ENCODE measurements at places on chromosomes 7 and 10.

- DNase-seq: no peak
Observed at GRCh38 chr7:55570218-55570873, 2.0 kb downstream of the VOPP1 start.

GRCh38 chr7:104795616-104796398, 218.2 kb upstream of the KMT2E start:
- DNase-seq: no peak

DNA sequence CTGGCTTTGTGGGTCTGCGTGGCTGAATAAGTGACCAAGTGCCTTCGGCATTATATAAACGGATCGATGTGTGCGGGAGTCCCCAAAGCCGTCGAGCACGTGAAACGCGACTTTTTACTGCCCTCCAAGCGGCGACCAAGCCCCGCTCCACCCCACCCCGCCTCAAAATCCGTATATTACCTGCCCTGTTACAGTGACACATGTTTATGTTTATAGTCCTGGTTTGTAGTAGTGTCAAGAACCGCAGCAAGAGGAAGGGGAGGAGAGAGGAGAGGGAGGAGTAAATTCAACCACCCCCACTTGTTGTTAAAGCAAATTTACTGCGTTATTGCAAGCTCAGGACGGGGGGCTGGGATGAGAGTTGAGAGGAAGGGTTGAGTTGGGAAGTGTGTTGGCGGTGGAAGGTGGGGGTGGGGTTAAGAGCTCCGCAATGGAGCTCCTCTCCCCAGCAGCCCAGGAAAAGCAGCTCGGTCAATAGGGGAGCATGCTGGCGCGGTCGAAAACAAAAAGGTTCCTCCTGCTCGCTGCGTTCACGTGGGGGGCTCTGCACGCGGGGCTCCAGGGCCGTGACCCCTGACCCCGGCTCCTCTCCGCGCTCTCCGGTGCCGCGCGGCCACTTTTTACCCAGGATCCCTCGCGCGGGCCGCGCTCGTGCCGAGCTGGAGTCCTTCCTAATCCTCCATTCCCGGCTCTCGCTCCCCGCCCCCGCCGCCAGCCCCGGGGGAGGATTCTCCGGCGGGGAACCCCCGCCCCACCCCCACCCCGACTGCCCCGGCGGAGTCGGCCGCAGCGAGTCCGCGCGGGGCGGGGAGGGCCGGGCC, at the start of gene SKIDA1:
SKIDA1 (minus strand) TSS at position 316 of the 821 bp plus-strand sequence. CDS start 7,860 bp downstream, outside the sequence.
- DNase-seq: peak; percentile 60

DNA sequence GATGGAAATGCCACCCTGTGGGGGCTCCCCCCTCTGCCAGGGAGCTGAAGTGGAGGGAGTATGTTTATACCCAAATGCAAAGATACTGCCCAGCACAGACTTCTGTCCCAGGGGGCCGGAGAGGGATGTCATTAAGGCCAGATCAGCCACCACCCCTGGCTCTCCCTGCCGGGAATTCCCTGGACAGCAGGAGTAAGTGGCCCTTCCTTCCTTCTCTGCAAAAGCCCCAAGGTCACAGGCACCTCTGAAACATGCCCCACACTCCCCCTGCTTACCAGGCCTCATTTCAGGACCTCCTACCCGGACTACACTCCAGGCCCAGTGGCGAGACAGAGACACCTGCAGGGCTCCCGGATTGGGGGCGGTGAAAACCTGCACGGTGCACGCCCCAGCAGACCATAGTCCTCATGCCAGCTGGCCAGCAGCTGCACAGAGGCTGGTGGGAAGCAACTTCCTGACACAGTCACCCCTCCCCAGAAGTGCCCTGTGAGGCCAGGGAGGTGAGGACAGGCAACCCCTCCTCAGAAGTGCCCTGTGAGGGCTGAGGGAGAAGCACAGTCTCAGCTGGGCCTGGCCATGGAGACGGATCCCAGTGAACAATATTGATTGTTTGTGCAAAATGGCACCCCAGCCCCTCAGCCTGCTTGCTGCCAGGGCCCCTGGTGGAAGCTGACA, 33.0 kb upstream of the RET start:
- DNase-seq: no peak

- no peak for DNase-seq
Observed at GRCh38 chr10:58300676-58301075, 31.7 kb downstream of the CISD1 start.

DNA sequence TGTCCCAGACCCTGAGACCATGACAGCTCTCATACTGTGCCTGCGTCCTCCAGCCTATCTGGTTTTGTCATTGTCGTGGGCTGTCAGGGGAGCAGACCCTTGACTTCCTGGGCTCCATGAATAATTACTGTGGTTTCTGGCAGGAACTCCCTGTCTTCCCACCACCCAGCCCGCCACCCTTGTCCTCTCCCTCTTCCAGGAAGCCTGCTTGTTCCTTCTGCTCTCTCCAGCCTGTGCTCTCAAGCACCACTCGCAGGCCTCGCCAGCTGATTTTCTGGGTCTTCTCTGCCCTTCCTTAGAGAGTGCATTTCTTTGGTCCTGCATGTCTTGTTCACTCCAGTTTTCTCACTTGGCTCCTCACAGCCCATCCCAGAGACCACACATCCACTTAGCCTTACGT, 224.5 kb upstream of the INHBA start:
- DNase-seq: no peak

DNA sequence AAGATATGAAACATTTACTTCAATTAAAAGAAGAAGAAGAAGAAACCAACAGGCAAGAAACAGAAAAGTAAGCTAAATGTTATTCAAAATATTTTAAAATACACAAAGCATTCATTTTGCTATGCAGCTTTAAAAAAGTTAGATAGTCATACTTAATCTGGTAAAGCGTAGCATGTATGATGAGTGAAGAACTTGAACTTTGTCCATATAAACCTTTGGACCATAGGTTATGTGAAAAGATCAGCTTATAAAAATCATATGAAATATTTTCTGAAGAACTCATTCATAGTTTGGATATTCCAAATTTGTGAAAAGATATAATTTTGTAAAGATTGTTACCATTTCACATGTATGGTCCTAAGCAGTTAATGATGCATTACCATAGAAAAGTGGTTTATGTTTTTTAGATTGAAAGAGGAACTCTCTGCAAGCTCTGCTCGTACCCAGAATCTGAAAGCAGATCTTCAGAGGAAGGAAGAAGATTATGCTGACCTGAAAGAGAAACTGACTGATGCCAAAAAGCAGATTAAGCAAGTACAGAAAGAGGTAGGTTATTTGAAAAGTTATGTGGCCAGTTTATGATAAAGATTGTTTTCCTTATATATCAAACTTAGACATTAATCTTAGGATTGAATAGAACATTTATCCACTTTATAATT, 37.3 kb downstream of the KIF20B start:
- DNase-seq: no peak

DNA sequence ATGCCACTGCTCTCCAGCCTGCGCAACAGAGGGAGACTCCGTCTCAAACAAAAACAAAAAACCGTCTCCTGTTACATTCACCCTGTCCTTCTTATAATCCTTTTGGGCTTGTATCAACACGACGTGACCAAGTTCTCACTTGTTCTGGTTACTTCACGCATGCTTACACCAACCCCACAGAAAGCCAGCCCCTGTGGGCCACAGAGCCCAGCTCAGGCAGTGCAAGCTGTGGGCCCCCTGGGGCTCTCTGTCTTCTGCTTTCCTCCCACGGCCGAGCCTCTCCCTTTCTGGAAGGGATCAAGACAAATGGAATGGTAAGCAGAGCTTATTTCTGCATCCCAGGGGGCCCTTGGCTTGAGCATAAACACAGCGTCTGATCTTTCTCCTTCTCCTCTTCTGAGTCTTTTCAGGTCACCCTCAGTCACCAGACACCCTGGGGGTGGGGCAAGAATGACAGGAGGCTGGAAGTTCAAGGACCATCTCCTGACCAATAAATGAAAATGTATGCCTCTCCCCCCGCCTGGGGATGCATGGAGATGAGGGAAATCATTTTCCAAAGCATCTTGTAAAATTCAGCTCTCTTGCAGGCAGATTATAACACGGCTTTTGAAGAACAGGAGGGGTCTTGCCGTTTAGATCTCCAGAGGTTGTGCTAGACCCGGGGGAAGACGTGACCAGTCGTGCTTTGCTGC, 19.0 kb upstream of the TRIM56 start:
- no peak for DNase-seq

DNA sequence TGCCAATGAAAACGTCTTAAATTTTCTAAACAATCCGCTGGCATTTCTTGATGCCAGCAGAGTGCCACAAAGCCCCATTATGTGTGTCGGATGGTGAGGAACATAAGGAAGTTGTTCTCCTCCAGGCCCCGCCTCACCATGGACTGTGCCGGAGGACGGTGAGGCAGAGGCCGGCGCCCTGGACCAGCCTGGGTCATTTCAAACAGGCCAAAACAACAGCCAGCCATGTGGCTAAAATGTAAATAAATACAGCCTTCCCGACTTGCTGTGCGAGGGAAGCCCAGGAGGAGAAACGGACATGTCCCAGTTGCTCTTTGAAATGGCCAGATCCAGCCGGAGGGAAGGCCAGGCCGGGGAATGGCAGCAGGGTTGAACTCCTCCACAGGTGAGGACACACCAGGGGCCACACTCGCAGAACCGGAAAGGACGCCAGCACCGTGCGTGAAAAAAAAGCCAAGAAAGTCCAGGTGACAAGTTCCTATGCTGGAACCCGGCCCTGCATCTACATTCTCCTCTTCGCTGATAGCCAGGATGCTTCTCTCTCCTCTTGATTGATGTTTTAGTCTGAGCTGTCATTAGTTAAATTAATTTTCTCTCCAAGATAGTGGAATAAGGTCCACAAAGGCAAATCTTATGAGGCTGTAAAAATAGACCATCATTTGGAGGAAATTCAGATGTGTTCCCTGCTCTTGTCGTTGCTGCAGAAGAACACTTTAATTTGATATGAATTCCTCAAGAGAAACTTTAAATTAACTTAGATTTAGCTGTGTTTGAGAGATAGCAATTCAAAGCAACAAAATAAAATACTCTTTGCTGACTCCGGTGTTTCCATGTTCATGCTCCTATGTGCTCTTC, 64.6 kb downstream of the EBF3 start:
- no peak for DNase-seq

- DNase-seq: no peak
Observed at GRCh38 chr10:88392222-88392621, 190.9 kb downstream of the RNLS start.

GRCh38 chr10:69503896-69504265, 52.6 kb downstream of the TSPAN15 start:
- no peak for DNase-seq

DNA sequence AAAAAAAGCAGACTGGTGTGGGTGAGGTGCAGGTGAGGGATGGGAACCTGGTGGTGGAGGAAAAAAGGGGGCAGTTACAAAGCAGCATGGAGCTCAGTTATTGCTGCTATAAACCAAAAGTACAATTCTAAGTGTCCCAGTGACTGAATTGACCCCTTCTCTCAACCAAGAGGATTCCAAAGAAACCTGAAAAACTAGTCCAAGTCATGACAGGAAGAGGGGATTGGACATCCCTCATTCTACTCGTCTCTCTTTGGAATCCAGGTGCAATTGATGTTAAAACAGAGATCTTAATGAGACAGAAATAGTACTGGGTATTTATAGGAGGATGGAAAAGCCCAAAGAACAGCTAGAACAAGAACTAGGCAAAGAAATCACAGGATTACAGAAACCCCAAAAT, 322.3 kb upstream of the IGFBP3 start:
- DNase-seq: no peak

GRCh38 chr7:8507566-8507965, 74.2 kb downstream of the NXPH1 start:
- no peak for DNase-seq
